ENCODE measurements at places on chromosomes 13 and 19.

DNA sequence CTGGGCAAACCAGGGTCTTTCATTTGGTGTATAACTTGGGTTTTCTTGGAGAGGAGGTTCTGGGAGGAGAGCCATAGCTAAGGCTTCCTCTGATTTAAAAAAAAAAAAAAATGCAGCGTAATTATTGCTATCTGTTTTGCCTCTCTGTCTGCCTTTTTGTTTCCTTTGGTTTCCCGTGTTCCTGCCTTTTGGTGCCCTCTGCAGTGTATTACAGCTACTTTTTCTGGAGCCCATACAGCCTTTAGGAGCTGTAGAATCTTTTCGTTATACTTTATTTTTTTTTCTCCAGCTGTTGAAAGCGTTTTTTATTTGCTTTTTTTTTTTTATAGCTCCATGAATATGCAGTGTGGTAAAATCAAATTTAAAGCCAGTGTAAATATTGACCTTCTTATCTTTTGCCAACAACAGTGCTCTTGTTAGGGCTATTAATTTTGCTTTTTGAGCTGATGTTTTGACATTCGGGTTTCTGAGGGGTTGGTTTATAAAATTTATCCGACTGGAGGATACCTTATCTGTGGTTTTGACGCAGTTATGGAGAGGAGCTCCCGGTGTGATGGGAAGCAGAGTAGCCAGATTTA lies 38.1 kb downstream of the ZNF493 start:
- DNase-seq = no peak

DNA sequence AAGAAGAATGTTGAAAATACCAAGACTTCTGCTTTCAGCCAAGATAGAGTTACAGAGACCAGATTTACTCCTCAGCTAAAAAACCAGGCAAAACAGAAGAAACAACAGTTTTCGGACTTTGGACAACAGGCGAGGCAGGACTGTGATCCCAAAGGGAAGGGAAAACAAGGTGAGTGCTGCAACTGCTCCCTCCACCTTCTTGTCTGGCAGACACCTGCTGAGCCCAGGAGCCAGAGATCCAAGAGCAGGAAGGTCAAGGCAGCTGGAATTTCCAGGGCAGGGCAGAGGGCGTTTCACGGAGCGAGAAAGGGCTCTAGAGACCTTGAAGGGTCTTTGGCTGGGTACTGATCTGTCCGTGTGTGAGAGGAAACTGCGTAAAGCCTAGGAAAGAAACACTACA lies 32.9 kb upstream of the SLC7A9 start:
- no peak for DNase-seq

DNA sequence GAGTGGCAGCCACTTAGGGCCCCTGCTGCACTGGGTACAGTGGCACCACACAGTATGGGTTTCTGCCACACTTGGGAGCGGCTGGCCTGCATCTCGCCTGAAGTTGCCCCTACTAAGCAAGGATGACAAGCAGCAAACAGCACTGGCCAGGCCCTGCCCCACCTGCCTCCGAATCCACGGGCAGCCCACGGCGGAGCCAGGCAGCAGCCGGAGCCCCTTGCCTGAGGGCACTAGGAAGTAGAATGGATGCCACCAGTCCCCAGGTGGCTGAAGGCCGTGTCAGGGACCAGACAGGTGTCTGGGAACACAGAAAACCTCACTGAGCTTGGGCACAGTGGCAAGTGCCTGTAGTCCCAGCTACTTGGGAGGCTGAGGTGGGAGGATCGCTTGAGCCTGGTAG lies 19.4 kb downstream of the MLLT1 start:
- no peak for DNase-seq

- no peak for DNase-seq
These were observed 58.2 kb upstream of the XPO4 start for GRCh38 chr13:20960663-20961309.

DNA sequence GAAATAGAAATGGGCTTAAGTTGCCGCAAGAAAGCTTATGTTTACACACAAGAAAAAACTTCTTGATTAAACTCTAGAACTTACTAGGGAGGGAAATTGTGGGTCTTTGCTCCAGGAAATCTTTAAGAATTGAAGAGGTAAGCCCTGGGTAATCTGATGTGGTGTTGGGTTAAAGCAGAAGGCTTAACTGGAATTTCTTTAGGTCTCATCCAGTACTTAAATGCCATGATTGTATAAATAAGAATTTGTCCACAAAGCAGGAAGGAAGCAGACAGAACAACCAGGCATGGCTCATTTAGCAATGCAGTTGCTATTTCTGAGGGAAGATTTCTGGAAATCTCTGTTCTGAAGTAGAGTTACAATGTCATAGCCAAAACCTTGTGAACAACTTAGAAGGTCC lies 360.4 kb downstream of the KLF5 start:
- no peak for DNase-seq

DNA sequence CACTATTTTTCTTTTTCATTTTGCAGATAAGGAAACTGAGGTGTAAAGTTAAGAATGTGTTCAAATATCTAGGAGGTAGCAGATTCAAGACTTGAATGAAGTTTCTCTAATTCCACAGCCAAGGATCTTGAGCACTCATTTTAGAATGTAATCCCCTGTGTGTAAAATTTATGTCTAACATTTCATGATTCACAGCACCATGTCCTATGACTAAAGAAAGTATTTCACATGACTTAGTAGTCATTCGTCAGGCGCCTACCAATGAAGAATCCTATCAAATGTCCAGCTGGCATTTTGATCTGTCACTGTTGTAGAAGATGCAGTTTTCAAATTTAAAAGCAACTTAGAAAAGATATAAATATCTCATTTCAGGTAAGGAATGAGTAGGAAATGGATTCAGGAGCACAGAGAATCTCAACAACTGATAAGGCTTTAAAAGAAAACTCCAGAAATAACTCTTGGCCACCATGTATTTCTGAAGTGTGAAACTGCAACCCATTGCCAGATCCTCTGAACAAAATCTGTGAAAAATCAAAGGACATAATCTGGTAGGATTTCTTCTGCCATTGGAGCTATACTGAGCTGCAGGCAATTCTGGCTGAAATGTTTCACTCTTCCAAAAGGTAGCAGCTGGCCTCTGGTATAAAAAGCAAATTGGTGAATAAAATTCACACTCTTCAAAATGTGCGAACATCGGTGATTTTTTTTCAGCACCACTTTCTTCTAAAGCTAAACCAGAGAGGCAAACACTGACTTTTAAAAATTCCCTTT lies 92.2 kb downstream of the DCLK1 start:
- no peak for DNase-seq
